ENCODE measurements at places on chromosomes 12 and 14.

DNA sequence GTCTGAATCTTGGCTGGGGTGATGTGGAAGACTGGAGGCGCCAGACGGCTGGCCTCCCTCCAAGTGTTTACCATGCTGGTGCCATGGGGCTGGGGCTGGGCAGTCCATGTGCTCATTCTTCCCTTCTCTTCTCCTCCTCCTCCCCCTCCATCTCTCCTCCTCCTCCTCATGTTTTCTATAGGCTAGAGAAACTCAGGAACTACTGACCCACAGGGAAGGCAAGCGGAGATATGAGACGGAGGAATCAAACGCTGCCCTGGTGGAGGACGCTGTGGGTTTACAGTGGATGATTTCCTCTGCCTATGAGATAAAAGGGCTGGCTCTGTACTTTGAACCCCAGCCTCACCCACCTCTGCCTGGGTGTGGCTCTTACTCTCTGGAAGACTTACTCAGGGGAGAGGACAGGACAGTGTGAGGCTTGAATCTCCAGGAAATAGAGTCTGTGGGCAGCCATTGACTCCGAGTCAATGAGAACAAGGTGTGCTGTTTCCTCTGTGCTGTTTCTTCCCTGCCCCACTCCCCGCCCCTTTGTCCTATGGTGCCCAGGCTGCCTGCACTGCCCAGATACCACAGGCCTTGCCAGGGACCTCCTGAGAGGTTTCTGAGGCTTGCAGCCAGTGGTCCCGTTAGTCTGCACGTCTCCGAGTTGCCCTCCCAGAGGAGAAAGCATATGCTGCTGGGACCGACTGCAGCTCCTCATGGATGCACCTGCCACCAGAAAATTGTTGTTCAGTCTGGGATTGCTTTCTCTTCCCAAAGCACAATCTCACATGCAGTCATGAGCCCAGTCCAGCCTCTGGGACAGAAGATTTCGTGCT is 132.6 kb upstream of the ARHGAP5 start:
- DNase-seq = peak; percentile 99

DNA sequence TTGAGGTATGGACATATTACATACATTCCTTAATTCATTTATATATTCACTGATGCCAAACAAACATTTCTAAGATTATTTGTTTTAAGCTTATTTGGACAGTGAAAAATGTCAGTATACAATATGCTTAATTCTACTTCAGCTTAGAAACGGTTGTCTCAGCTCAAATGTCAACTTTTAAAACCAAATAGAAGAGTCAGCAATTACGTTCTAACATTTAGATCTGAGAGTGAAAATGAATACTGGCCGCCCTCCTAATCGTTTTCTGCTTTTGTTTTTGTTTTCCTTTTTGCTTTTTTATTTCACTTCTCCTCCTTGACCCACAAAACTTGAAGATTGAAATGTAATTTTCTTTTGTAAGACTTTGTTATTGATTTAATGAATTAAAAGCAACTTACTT is 19.7 kb upstream of the RERG start:
- no peak for DNase-seq

- DNase-seq = no peak
Measured at GRCh38 chr14:104395276-104395675, 184.3 kb upstream of the C14orf180 start.

- no peak for DNase-seq
Measured at GRCh38 chr12:68263366-68263765, 10.0 kb upstream of the IL22 start.

DNA sequence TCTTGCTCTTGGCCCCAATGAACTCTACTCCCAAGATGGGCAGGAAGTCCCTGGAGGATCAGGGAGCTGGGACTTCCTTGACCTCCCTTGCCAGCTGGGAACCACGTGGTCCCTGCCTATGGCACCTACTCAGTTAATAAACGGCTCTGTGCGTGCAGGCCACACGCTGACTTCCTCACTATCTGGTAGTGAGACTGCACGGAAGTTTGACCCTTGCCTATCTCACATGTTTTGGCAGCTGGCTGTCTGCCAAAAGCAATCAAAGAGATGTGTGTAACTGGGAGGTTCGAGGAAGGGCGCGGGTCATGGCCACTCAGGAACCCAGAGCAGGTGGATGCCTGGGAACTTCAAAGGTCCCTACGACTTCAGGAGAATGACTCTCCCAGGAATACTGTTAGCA is 57.9 kb downstream of the RFLNA start:
- no peak for DNase-seq

- DNase-seq = no peak
Measured at GRCh38 chr12:12123036-12123604, 52.4 kb downstream of the BCL2L14 start.

DNA sequence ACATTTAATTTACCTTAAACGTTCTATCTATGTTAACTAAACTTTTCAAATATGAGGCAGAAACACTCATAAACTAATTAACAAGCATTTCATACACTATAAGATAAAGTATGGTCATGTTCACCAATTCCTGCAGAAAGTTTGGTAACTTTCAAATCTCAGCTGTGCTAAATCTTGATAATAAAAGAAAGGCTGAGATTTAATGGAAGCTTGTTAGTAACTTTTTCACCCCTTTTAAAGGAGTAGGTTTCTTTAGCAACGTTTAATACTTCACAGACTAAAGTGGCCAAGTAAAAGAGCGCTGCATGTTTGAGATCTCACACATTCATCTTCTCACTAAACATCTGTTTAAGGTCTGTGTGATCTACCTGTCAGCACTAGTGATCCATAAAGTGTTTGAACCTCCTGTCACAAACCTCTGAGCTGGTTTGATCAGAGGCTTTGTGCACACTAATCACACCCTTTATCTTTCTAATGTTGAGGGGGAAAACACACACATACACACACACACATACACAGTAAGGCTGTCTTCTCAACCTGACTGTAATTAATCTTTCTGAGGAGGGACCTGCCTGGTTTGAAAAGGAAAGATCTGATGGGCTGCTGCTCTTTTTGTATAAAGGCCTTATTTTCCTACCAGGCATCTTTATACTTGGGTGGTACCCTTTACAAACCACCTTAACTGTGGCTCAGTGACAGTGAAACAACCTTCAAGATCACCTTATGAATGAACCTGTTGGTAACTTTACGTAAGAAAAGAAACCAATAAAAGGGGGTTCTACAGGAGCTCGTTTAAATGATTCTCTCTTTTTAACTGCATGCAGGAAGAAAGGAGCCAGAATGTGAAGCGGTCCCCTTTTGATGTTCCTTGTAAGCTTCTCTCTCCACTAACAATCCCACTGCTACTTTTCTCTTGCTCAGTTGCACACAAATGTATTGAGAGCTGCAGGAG is 244.2 kb downstream of the SOX5 start:
- no peak for DNase-seq
